Adipose tissue (tissue), 3 donors: ENCODE measurements at places on chromosomes 13 and 19. TPM values are rescaled to one million over a fixed set of nuclear protein-coding genes. Genes with fewer than 3 reads are reported as not detected.

LPAR2 gene
- polyA plus RNA-seq: 18.4 TPM

PODNL1 gene
- polyA plus RNA-seq: 0.58 TPM

MAP2K2 gene
- 104 TPM for polyA plus RNA-seq

FXYD1 gene
- 3.5 TPM for polyA plus RNA-seq

MATK gene
- 1.00 TPM for polyA plus RNA-seq

ZNF285 gene
- 0.67 TPM for polyA plus RNA-seq

CBLC gene
- polyA plus RNA-seq: 11.1 TPM

EDDM13 gene
- polyA plus RNA-seq: 1.2 TPM

DHDH gene
- polyA plus RNA-seq: 0.30 TPM

MIA gene
- 0.61 TPM for polyA plus RNA-seq

RGS9BP gene
- polyA plus RNA-seq: 0.22 TPM

CEACAM4 gene
- 0.55 TPM for polyA plus RNA-seq

ZNF528 gene
- polyA plus RNA-seq: 11.9 TPM

URAD gene
- polyA plus RNA-seq: not detected

C19orf73 gene
- polyA plus RNA-seq: 1.5 TPM

JAK3 gene
- polyA plus RNA-seq: 1.9 TPM

IRGC gene
- polyA plus RNA-seq: not detected

MISP gene
- polyA plus RNA-seq: 0.45 TPM

CACNA1A gene
- 2.0 TPM for polyA plus RNA-seq

CYP4F8 gene
- not detected for polyA plus RNA-seq

CD70 gene
- 0.22 TPM for polyA plus RNA-seq

LILRA1 gene
- polyA plus RNA-seq: 2.1 TPM

CYP4F3 gene
- 0.06 TPM for polyA plus RNA-seq

KLK13 gene
- polyA plus RNA-seq: 1.2 TPM

ZNF177 gene
- polyA plus RNA-seq: 0.97 TPM

SBNO2 gene
- polyA plus RNA-seq: 53.1 TPM

F10 gene
- polyA plus RNA-seq: 19.5 TPM
